ENCODE measurements at places on chromosomes 6 and 20.

DNA sequence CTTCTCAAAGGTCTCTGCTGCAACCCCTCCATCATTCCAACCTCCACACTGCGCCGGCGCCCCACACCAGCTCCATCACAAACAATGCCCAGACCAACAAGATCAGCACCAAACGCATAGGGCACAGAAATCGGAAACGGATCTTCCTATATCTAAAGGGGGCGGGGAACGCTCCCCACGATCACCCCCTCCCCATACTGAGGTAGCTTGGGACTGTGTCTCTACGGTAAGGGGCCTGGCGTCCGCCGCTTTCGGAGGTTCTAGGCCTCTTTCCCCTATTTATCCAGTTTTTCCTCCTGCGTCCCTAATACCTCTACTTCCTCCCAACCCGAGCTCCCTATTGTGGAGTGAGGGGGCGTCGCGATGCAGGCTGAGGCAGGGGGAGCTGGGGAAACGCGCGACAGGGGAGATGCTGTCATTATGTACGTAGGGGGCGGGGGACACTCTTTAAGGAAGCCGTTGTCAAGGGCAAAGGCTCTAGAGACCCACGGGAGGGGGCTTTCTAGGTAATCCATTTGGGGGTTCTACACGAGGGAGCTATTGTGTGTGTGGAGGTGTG lies 909 bp downstream of the DNAAF9 start:
- no peak for DNase-seq

DNA sequence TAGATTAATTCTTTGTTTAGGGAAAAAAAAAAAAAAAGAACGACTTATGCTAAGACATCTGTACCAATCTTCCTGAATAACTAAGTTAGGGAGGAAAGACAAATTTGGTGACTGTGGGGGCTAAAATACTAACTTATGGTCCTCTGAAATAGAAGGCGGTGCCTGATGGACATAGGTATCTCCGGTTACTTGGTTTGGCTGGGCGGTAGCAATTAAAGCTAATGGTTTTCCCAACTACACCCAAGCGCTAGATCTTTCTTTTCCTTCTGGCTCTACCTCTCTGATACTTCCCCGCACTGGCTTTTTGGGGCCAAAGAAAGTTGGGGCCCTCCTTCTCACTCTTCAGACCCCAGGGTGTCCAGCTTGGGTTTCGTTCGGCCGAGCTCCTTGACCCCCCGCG lies 1.0 kb upstream of the RBM24 start:
- no peak for DNase-seq

DNA sequence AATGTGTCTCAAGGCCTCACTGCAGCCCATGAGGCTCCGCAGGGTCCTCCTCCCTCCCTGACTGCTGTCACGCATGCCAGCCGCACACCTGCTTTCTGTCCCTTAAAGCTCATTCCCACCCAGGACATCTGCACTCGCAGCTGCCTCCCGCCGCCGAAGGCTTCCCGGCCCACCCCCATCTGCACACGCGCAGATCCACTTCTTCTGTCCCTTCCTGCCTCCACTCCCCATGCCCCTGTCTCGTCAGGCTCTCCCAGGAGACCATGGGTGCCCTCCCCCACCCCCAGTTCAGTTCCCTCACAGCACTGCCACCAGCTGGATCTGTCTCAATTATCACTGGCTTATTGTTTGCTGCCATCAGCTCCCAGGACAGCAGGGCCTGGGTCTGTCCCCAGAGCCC lies 63.0 kb downstream of the RIPOR3 start:
- no peak for DNase-seq

GRCh38 chr20:396619-397431 lies 11.3 kb upstream of the RBCK1 start:
- no peak for DNase-seq

GRCh38 chr20:5065879-5066383 lies 53.8 kb downstream of the PCNA start:
- no peak for DNase-seq

GRCh38 chr6:93418408-93419303 lies 703 bp downstream of the EPHA7 start:
- no peak for DNase-seq

DNA sequence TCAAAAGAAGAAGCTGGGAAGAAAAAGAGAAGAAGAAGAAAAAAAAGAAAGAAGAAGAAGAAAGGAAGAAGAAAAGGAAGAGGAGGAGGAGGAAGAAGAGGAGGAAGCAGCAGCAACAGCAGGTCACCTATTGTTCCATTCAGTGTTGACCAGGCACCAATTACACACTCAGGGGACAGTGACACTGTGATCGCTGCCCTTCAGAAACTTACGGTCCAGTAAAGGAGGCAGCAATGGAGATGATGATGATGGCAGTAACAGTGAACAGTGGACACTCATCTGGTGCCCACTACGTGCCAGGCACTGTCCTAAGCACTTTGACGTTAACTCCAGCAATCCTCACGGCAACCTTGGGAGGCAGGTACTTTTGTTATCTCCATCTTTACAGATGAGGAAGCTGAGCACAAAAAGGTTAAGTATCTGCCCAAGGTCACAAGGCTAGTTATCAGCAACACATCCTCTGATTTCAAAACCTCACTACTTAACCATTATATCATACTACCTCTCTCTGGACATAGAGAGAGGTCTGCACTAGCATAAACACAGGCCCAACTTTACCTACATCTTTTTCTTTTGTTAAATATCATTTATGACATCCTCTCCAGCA lies 83.2 kb downstream of the SLC22A23 start:
- DNase-seq, result no peak

- no peak for DNase-seq
Observed at GRCh38 chr20:2038161-2038560, 44.3 kb upstream of the PDYN start.

DNA sequence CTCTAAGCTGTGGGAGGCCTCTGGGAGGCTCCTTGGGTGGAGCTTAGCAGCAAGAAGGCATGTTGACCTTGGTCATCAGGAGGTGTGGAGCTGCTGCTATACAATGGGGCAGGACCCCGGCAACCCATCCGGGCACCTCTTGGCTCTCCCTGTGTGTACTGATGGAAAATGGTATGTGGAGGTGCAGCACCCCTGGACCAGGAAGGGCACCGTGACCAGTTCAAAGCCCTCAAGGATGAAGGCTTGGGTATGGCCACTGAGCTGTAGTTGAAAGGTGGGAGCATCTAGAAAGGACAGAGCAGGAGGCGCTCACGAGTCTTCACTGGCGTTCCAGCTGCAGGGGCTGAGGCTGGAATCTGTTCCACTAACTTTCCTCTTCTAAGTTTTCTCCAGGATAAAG lies 6.7 kb upstream of the IRF4 start:
- DNase-seq, result no peak

- DNase-seq, result no peak
Observed at GRCh38 chr20:8388141-8388540, 256.1 kb downstream of the PLCB1 start.

DNA sequence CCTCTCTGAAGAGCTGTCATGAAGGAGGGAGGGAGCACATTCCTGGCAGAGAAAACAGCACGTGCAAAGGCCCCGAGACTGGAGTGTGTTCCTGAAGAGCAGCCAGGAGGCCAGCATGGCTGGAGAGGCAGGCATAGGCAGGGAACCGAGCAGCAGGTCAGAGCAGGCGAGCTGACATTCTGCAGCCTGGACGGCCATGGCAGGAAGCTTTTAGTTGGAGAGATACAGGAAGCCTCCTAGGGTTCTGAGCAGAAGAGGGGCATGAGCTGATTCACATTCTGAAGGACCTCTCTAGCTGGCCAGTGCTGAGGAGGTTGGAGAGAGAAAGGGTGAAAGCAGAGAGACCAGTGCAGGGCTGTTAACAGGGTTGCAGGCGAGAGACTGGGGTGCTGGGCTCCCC lies 29.7 kb downstream of the POFUT1 start:
- no peak for DNase-seq

GRCh38 chr20:8061861-8062518 lies 42.4 kb upstream of the TMX4 start:
- DNase-seq, result no peak

GRCh38 chr6:118893064-118893806 lies 717 bp upstream of the ASF1A start:
- no peak for DNase-seq

DNA sequence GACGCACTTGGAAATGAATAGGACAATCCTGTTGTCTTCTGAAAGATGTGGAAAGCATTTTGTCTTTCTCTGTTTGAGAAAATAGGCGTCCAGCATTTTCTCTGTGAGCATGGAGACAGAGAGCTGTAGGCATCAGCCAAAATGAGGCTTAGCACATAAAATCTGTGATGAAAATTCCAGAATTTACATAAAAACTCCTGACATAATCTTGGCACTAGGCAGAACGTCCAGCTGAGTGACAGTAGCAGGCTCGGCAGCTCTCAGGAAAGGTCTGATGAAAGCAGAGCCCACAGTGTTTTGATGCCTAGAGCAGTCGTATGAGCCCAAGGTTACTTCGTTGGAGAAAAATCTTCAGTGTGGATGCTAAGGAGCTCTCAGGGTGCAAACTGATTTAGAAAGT lies 543.3 kb upstream of the MAP3K7 start:
- DNase-seq, result no peak

DNA sequence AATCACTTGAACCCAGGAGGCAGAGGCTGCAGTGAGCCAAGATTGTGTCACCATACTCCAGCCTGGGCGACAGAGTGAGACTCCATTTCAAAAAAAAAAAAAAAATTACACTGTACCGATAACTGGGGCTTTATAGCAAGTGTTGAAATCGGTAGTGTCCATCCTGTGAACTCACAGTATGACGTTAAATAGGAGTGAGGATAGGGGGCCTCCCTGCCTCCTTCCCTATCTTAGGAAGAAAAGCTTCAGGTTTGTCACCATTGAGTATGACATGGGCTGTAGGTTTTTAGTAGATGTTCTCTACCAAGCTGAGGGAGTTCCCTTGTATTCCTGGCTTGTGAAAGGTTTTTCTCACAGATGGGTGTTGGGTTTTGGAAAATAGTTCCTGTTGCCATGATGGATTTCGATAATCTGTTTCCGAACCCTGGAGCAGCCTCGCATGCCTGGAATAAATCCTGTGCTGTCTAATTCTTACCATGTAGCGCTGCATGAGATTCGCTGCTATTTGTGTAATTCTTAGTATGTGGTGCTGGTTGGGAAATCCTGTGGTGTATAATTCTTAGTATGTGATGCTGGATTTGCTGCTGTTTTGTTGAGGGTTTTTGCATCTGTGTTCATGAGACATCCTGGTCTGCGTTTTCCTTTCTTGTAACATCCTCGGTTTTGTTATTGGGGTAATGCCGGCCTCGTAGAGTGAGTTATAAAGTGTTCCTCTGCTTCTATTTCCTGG lies 23.6 kb downstream of the NTSR1 start:
- no peak for DNase-seq

- no peak for DNase-seq
Observed at GRCh38 chr6:69795469-69796072, 1.2 kb downstream of the LMBRD1 start.

- no peak for DNase-seq
Observed at GRCh38 chr20:2691663-2692035, 931 bp upstream of the EBF4 start.

DNA sequence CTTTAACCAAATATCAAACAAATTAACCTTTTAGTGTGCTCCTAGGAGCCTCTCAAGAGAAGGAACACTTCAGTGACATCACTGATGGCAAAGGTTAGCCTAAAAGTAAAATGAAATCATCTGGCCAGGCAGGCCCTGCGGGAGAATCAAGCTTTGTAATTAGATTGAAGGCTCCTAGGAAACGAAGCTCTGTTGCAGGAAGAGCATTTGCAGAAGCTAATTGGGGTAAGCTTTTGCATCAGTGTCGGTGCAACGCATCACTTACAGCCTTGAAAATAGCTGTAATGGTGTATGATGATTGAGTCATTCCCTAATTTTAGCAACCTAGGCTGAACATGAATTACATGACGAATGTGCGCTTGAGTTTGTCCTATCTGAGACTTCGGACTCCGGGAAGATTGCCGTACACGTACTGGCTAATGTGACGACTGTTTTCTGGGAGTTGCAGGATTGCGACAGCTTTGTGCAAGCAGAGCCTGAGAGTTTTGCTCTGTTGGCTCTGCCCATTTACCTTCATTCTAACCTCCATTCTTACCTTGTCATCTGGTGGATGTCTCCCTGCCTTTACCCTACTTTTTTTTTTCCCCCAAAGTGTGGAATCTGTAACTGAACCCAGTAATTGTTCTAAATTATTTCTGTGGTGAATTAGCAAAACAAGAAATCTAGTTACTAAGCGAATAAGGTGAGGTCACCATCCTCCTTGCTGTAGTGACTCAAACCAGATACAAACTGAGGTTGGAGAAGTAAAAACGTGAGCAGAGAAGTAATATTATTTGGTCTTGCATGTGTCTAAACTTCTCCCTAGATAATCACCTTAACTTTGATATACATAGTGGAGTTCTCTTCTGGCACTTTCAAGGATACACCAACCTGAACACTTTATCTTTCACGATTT lies 675.9 kb upstream of the CITED2 start:
- no peak for DNase-seq

- DNase-seq, result no peak
Observed at GRCh38 chr6:99165838-99166237, 183.6 kb downstream of the FAXC start.

DNA sequence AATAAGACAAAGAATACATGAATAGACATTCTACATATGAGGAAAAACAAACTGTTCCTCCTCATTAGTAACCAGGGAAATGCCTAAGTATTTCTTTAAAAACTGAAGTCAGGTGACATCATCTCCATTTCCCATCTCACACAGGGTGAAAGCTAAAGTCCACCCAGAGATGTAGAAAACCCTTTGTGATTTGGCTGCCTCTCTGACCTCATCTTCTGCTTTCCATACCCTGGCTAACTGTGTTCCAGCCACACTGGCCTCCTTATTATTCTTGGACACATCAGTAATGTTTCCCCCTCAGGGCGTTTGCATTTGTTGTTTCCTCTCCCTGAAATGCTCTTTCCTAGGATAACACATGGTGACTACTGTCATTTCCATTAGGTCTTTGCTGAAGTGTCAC lies 40.4 kb downstream of the ESF1 start:
- DNase-seq, result no peak

- DNase-seq, result no peak
Observed at GRCh38 chr6:67642582-67642981, 992.5 kb upstream of the ADGRB3 start.

DNA sequence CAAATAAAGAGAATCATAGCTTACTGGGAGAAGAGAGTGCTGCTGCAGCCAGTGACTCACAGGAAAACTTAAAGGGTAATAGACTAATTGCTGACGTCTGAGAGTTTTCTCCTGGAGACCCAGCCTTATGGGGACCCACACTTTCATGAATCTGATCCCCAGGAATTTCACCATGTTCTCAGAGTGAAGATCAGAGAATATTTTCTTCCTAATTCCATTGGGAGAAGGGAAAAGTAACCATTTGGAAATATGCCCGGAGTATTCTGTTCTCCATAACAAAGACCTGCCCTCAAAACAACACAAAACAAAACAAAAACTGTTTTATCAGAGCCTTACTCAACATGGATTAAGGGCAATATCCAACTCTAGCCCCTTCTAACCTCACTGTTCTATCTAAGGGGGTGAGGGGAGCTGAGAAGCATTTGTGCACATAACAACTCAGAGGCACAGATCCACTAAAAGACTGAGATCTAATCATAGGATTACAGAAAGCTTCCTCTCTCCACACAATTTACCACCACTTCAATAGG lies 168.2 kb upstream of the SSTR4 start:
- no peak for DNase-seq

Measured in stimulated activated CD8-positive, alpha-beta memory T cell treated with anti-CD3 and anti-CD28 coated beads, Interleukin-15, amount 100 ng/mL, for 24 hours (primary cell).